ENCODE measurements at places on chromosomes 11 and 22. TPM values are rescaled to one million over a fixed set of nuclear protein-coding genes. Genes with fewer than 3 reads are reported as not detected.

- no peak for DNase-seq
Observed at GRCh38 chr11:92830377-92831155, 138.9 kb upstream of the MTNR1B start.

- DNase-seq: peak; percentile 57
Observed at GRCh38 chr11:125404157-125404810, 91.8 kb downstream of the FEZ1 start.

DNA sequence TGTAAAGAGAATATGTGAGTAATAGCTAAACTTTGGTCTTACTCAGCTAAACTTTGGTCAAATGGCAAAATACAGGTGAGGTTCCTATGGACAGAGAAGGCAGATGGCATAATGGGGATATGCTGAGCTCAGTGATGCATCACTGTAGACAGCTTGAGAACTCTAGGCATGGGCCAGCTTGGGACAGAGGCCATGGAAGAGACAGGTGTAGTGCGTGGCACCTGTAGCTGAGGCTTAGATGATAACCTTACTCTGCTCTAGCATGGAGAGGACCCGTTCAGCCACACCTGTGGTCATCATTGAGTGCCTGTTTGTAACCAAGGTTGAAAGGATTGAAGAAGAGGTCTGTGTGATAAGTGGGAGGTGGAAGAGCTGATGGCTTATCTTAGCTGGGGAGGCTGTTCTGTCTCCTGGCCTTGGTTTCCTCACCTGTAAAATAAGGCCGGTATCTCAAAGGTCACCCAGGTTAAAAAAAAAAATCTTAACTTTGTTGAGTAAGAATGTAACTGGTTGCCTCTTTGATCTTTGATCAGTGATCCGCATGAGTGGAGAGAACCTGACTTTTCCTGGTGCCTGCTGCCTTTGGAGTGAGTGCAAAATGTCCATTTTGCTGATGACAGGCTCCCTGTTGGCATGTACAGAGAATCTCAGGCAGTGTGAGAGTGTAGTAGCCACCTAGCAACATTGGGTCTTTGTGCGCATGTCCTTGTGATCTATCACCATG lies 48.6 kb downstream of the ZNRF3 start:
- DNase-seq: no peak

DNA sequence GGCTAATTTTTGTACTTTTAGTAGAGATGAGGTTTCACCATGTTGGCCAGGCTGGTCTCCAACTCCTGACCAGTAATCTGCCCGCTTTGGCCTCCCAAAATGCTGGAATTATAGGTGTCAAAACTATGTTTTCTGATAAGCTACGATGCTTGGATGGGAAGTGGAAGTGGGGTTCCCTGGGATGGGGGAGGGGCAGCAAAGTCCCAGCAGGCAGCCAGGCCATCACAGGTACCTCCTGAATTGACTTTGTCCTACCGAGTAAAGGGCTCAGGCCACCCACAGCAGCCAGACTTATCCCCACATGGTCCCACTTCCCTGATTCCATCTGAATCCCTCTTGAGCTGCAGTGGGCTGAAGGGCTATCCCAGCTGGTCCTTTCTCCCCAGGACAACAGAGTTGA lies 6.9 kb downstream of the FTH1 start:
- DNase-seq: no peak

- DNase-seq: no peak
Observed at GRCh38 chr22:32737811-32738497, 63.6 kb upstream of the TIMP3 start.

DNA sequence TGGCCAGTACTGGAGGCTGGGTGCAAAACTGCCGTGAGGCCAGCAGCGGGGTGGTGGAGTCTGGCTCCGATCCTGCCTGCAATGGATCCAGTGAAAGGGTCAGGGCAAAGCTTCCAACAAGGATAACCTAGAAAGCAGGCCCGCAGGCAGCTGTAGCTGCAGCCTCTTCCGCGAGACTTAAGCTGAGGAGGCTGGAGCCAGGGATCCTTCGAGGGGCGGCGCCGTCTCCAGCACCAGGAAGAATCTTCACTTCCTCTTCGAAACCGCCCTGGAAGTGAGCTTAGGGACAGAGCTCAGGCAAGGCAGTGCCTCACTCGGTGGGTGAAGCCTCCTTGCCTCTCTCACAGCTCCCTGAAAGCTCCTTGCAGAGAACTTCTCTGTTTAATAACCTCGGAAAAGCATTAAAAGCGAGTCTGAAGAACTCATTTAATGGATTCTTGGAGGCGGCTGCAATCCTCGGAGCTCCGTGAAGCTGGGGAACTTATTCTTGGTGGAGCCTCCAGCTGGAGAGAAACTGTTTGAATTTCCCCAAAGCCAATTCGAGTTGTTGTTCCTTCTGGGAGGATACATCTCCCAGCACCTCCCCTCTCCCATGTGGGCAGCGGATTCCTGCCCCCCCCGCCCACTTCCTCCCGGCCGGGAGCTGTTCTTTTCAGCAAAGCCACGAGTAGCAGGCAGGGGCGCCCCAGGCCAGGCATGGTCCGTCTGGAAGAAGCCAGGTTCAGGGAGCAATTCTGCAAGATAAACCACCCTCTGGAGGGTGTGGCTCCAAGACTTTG lies 169.9 kb downstream of the CTTN start:
- peak; percentile 56 for DNase-seq

GRCh38 chr11:105491394-105491793 lies 118.5 kb upstream of the GRIA4 start:
- DNase-seq: no peak

- DNase-seq: peak; percentile 47
Observed at GRCh38 chr11:134124660-134125451, 56.0 kb downstream of the JAM3 start.

- no peak for DNase-seq
Observed at GRCh38 chr11:75598264-75598663, 36.2 kb downstream of the SERPINH1 start.

- peak; percentile 52 for DNase-seq
Observed at GRCh38 chr11:83836883-83837654, 550.9 kb upstream of the CCDC90B start.

GRCh38 chr22:36860821-36861659 lies at the start of gene NCF4:
TSS of gene NCF4 (plus strand) at chr22:36861006. CDS start at chr22:36861172, 166 bp downstream.
- DNase-seq: no peak

GRCh38 chr11:45834298-45834756 lies 12.9 kb upstream of the CRY2 start:
- DNase-seq: no peak

GRCh38 chr11:3181725-3182461 lies 16.8 kb upstream of the OSBPL5 start:
- no peak for DNase-seq

GRCh38 chr11:113262594-113262993 lies 51.8 kb upstream of the TTC12 start:
- no peak for DNase-seq

GRCh38 chr22:36816636-36817524 lies at the start of gene PVALB:
TSS of gene PVALB (minus strand) at chr22:36817035. CDS start at chr22:36817005, 30 bp downstream.
- peak; percentile 65 for DNase-seq

DNA sequence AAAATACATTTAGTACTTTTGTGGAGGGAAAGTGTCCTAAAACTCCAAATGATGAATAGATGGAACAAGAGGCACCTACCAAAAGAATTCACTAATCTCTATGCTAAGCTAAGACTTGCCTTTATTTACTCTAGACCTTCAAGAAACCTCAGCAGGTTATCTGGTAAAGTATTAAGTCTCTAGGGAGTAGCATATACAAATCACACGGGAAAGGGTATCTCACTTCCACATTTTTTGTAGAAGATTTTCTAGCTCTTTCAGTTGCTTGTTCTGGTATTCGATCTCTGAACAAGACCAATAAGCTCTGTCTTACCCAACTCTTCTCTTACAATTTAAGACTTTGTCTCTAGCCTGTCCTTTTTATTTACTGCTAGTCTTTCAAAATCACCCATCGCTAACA lies 18.1 kb upstream of the CADM1 start:
- no peak for DNase-seq

GRCh38 chr11:64400667-64401066 lies 41.7 kb downstream of the RPS6KA4 start:
- DNase-seq: no peak

- no peak for DNase-seq
Observed at GRCh38 chr11:30992513-30992849, 377.1 kb downstream of the DCDC1 start.

GRCh38 chr11:82529936-82530335 lies 203.7 kb downstream of the FAM181B start:
- no peak for DNase-seq

DNA sequence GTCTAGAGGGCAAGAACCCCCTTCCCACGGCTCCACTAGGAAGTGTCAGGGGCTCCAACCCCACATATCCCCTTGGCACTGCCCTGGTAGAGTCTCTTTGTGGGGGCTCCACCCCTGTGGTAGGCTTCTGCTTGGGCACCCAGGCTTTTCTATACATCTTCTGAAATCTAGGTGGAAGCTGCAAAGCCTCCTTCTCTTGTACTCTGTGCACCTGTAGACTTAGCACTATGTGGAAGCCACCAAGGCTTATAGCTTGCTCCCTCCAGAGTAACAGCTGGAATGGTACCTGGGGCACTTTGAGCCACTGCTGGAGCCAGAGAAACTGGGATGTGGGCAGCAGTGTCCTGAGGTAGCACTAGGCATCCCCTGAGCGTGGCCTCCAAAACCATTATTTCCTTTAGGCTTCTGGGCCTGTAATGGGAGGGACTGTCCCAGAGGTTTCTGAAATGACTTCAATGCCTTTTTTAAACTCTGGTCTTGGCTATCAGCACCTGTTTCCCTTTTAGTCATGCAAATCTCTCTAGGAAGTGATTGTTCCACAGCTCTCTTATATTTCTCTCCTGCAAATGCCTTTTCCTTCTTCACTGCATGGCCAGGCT lies 68.4 kb downstream of the TRAF6 start:
- DNase-seq: no peak

DNA sequence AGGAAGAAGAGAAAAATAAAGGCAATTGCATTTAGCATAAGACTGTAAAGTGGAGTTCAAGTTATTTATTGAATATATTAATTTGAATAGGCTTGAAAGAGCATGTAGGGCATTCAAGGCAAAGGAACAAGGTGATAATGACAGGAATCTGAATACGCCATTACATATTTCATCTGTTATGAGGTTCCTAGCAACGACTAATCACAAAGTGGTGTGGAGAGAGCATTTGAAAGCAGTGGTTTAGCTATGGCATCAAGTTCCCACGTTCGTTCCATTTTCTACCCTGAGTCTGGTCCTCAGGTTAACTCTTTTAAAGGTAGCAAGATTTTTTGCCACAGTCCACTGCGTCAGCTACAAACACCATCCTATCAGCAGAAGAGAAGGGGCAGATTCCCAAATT lies 59.4 kb downstream of the CNTN5 start:
- DNase-seq: no peak

GRCh38 chr11:1089738-1090599 lies 15.3 kb downstream of the MUC2 start:
- DNase-seq: no peak

DNA sequence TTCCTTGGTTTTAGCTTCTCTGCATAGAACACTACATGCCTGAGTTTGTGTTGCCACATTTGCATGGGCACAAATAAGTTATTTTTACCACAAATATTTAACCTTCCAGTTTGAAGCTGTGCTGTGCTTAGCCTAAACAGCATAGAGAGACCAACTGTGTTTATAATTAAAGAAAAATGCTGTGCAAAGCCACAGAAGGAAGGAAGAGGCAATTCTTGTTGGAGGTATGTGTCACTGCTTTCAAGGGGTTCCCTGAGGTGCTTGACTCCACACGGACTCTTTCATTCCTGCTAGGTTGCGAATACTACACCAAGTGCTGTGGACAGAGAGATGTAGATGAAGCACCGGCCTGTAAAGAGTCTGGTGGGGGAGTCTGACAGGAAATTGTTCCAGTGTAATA lies 47.6 kb upstream of the OLFML1 start:
- no peak for DNase-seq

Gene RGL4
- polyA plus RNA-seq: 1.5 TPM

Gene PVALB
- not detected for polyA plus RNA-seq

Gene OVCH2
- polyA plus RNA-seq: not detected

Gene UCP2
- 57.8 TPM for polyA plus RNA-seq

Gene RIMBP3C
- polyA plus RNA-seq: 0.32 TPM

Gene MRGPRE
- not detected for polyA plus RNA-seq

Gene SLC1A2
- polyA plus RNA-seq: 1.4 TPM

Data from cardiac muscle cell (in vitro differentiated cells and primary cell).